Activated naive CD4-positive, alpha-beta T cell treated with anti-CD3 and anti-CD28 coated beads for 36 hours (primary cell): ENCODE measurements at places on chromosomes 5 and 9. TPM values are rescaled to one million over a fixed set of nuclear protein-coding genes. Genes with fewer than 3 reads are reported as not detected.

Gene DAPK1
- total RNA-seq = 0.20 TPM

Gene FBP1
- 1.5 TPM for total RNA-seq

GRCh38 chr9:79028101-79028500, 543.7 kb upstream of the TLE4 start:
- DNase-seq = no peak

GRCh38 chr9:71924576-71924975, 13.1 kb downstream of the C9orf85 start:
- no peak for DNase-seq

GRCh38 chr5:75672616-75673015, 44.6 kb downstream of the POC5 start:
- no peak for DNase-seq

Gene C6
- total RNA-seq = not detected

DNA sequence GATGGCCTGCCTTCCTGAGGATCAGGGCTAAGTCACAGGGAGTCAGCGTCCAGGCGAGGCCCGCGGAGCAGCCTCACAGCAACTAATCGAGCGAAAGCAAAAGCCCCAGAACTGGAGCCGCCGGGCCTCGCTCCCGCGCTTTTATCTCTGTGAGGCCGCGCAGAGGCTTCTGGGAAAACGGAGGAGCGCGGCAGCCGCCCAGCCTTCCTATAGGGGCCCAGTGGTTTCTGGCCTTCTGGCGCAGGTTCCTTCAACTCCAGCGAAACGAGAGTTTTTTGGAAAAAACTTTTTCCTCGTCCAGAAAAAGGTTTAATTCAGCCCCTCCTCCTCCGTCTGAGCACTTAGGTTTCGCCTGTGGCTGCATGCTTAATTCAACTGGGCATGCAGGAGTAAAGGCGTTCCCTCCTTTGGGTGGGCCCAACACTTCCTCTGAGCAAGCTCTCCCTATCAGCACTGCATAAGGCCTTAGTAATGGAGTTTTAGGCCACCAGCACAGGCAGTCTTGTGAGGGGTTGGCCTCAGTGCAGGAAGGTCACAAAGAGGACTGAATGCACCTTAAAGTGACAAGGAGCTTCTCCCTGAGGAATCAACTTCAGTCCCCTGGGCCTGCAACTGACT, at the start of gene MEIKIN:
MEIKIN (minus strand) TSS at position 113 of the 618 bp plus-strand sequence. CDS start 158 bp downstream, outside the sequence.
- no peak for DNase-seq

Gene OR1J2
- total RNA-seq = not detected

Gene PCDHGA6
- total RNA-seq = 0.07 TPM
